Nucleus accumbens (tissue), 56 donors: ENCODE measurements at places on chromosomes 11 and 22.

DNA sequence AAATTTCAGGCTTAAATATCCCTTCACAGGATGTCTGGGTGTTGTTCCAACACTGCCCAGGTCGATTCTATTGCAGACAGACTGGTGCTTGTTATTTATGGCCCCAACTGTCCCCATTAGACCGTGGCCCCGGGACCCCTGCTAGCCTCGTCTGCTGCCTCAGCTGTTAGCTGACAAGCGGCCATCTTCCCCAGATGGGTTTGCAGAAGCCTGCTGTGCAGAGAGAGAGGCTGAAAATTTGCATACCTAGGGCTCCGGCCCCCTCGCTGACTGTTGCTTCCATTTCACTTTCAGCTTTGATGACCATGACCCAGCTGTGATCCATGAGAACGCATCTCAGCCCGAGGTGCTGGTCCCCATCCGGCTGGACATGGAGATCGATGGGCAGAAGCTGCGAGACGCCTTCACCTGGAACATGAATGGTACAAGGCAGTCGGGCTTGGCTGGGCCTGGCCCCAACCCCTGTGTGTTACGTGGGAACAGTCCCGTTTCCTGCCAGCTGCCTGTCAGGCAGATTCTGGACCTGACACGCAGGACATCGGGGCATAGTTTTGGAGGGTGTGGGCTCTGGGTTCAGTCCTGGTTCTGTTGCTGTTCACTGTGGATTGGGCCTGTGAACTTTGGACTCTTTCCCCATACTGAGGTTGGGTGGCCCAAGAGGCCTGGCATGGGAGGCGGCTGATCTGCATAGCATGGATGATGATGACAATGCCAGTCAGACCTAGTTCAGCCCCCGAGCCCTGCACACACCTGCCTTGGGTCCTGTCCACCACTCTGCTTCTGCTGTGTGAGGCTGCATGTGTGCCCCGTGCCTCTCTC, 16.4 kb downstream of the SMARCB1 start:
- no peak for DNase-seq

DNA sequence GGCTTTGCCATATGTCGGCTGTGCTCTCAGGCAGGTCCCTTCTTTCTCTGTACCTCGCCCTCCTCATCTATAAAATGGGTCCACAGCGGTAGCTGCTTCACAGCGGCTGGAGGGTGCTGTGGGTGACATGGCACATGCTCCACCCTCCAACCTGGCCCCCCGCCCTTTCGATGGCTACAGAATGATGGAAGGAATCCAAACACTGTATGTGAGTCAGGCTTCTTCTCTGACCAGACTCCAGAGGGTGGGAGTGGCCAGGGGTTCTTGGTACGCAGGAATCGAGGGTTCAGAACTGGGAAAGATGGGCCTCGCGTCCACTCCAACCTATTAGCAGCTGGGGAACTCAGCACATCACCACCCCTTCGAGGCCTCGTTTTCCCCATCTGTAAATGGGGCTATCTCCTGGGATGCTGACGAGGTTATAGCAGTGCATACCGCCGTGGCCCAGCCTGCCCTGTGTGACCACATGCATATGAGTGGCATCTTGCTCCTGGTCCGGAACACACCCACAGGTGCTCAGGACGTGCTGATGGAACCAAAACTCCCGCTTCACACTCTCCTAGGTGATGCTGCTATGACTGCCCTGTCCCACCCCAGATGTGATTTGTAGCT, 26.4 kb downstream of the MN1 start:
- no peak for DNase-seq

DNA sequence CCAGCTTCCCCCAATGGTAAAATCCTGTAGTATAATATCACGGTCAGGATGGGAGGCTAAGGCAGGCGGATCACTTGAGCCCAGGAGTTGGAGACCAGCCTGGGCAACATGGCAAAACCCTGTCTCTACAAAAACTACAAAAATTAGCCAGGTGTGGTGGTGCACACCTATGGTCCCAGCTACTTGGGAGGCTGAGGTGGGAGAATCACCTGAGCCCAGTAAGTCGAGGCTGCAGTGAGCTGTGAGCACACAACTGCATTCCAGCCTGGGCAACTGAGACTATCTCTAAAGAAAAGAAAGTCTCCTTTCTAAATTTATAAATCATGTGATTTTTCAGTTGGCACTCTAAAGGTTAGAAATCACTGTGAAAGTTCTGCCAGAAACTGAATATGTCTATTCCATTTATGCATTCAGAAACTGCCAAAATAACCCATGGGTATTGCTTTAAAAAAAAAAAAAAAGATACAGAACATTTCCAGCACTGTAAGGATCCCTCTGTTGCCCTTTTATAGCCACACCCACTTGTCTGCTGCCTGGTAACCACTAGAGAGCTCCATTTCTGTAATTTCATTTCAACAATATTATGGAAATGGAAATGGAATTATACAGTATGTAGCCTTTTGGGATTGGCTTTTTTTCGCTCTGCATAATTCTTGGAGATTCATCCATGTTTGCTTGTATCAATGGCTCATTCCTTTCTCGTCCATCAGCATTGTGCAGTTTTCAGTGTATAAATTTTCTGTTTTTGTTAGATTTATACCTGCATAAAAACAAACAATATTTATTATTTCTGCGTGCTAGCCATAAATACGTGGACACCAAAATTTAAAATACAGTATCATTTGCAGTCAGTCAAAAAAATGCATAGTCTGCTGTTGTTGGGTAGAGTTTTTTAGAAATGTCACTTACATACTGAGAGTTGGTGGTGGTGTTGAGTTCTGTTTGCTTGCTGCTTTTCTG, 9.4 kb downstream of the CDC45 start:
- no peak for DNase-seq

GRCh38 chr11:69664901-69665300, 10.3 kb downstream of the LTO1 start:
- DNase-seq: no peak

- DNase-seq: no peak
Measured at GRCh38 chr22:50260434-50260800, 1.1 kb downstream of the MAPK12 start.

DNA sequence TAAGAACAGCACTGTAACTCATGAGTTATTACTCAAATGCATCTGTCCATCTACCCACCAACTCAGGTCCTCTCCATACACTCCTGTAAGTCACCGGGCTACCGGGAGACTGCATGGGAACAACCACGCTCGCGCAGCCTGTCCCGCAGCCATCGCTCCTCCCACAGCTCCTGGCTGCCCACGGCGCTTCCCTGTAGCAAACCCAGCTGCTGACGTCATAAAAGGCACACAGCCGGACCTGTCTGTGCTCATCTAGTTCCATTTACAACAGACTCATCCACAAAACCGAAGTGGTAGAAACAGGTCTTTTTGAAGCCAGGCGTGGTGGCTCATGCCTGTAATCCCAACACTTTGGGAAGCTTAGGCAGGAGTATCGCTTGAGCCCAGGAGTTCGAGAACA, 23.4 kb upstream of the PACSIN2 start:
- DNase-seq: no peak

- DNase-seq: no peak
Measured at GRCh38 chr11:32821917-32822560, 7.7 kb upstream of the PRRG4 start.

DNA sequence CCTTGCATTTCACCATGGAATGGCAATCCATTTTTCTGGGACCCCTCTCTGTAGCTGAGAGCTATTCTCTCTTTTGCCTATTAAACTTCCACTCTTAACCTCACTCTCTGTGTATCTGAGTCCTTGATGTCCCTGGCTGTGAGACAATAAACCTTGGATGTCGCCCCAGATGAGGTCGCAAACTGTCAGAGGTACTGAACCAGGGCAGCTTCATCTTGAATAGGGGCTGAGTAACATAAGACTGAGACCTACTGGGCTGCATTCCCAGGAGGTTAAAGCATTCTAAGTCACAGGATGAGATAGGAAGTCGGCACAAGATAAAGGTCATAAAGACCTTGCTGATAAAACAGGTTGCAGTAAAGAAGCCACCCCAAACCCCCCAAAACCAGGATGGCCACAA, 68.0 kb downstream of the RSF1 start:
- DNase-seq: no peak

GRCh38 chr22:49948958-49949913, 11.3 kb upstream of the PIM3 start:
- no peak for DNase-seq

- no peak for DNase-seq
Measured at GRCh38 chr11:76987203-76987602, 47.0 kb upstream of the B3GNT6 start.

DNA sequence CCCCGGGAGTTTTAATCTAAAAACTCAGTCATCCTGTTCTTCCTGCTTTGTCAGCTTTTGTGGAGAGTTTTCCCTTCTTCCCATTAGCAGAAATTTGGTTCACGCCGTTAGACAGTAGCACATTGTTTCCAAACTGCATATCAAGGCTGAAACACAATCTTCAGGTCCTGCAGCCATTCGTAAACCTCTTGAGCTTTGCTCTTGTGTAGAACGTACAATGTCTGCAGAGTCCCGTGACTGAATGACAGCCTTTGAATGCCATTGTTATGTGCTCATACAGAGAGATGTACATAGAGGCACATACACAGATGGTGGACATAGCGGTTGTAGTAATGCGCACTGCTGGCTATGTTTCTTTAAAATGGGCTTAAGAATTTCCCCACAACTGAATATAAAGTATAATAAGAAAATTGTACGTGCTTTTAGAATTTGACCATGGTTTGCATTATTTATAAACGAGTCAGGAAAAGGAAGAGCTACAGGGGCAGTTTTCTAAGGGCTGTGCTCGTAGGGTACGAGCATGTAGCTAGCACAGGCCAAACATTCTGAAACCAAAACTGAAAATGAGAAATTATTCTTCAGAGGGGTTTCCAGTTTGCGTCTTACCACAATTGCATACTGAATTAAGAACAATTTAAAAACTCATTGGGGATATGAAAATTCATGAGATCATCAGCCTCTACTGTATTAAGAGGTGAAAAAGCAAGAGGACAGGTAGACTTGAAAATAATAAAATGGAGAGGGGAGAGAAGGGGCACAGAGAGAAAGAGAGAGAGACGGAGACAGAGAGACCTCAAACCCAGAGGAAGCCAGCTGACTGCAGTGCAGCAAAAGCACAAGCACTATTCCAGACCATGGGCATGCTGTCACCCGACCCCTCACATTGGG, 310.1 kb downstream of the CADM1 start:
- no peak for DNase-seq

GRCh38 chr11:106827687-106828086, 190.6 kb downstream of the GUCY1A2 start:
- DNase-seq: no peak

DNA sequence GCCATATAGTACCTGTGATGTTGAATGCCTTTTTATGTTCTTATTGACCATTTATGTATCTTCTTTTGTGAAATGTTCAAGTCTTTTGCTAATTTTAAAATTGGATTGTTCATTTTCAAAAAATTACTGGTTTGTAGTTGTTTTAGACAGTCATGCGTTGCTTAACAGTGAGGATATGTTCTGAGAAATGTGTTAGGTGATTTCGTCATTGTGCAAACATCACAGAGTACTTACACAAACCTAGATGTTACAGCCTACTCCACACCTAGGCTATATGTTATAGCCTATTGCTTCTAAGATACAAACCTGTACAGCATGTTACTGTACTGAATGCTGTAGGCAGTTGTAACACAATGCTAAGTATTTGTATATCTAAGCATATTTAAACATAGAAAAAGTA, 32.5 kb downstream of the PDE3B start:
- DNase-seq: no peak

- no peak for DNase-seq
Measured at GRCh38 chr11:17864478-17864941, 129.9 kb downstream of the KCNC1 start.

- no peak for DNase-seq
Measured at GRCh38 chr11:116853461-116854073, 16.1 kb upstream of the APOA1 start.
